ENCODE measurements at places on chromosomes 3 and 15. TPM values are rescaled to one million over a fixed set of nuclear protein-coding genes. Genes with fewer than 3 reads are reported as not detected.

CFAP20DC gene
- total RNA-seq = 4.0 TPM

- H3K36me3 ChIP-seq = no peaks in the 10 kb centered on the region
- DNase-seq = no peak
- H3K27ac ChIP-seq = no peak overlapping the region
- no peaks in the 10 kb centered on the region for H3K4me1 ChIP-seq
- no peaks in the 10 kb centered on the region for H3K27me3 ChIP-seq
These were observed 56.0 kb downstream of the RAB11A start for GRCh38 chr15:65925338-65925737.

MED12L gene
- total RNA-seq = 2.8 TPM

DNA sequence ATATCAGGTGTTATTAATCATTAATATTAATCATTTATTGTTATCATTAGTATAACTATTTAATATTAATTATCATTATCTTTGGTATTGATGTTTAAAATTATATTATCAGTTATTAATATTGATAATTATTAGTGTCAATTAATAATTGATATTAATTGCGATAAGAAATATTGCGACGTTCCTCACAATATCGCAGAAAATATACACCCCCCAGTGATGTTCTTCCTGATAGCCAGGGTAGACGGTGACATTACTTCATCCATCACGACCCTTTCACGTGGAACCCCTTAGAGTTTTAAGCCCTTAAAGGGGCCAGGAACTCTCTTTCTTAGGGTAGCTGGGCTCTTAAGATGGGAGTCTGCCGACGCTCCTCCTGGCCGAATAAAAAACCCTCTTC lies 98.6 kb upstream of the OSBPL11 start:
- H3K27me3 ChIP-seq = peaks cover 6% of the 10 kb centered on the region
- no peak overlapping the region for H3K4me3 ChIP-seq
- H3K27ac ChIP-seq = no peak overlapping the region
- DNase-seq = no peak

DNA sequence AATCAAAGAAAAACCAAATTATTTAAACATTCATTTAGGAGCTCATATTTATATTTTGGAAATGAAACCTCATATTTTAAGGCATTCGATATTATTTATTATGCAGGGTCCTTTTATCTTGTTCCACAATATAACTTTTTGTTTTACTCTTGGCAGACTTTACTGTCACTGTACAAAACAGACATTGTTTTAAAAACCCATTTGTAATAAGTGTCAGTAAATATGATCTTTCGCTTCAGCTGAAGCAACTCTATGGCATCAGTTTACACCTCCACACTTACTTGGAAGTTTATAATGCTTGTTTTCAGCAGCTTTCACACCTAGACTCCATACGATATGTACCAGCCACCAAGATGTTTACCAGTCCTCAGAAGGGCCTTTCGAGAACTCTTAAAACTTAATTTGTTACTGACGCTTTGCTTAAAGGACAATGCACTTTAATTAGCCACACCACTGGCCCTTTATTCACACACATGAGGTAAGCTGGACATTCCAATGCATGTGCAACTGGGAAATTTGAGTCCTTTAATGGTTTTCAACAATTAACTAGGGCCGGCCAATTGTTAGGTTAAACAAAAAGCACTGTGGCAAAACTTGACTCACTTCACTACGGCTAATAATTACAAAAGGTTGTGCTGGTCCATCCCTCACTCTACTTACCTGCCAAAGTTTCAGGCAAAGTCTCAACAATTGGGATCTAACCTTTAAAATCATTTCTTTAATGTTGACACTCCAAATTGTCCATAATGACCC lies 16.7 kb downstream of the WWTR1 start:
- peaks cover 88% of the 10 kb centered on the region for H3K4me1 ChIP-seq
- no peaks in the 10 kb centered on the region for H3K27me3 ChIP-seq
- no peak overlapping the region for H3K4me3 ChIP-seq
- H3K27ac ChIP-seq = peak overlapping the region; percentile 90

DNA sequence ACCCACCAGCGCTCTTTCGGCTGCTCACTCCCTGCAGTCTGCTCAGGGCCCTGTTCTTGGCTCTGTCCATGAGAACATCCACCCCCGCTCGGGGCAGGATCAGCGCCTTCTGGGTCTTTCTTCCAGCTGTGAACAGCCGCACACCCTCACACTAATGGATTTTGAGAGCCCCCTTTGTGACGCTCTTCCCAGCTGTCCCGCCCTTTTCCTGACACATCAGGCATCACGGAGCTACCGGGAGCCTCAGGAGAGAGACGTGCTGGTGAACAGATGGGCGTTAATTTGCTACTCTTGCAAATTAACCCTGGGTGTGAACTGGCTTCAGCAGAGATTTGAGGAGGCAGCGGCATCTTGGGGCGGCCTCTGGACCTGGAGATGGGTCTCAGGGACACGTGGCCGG lies 113.0 kb downstream of the TMEM266 start:
- no peak overlapping the region for H3K27ac ChIP-seq
- no peaks in the 10 kb centered on the region for H3K4me1 ChIP-seq
- no peaks in the 10 kb centered on the region for H3K36me3 ChIP-seq
- no peak for DNase-seq

- no peak for DNase-seq
- 0 out of 2 replicates have a peak, but pooled peaks cover 7% of the 10 kb centered on the region for H3K27me3 ChIP-seq
- H3K4me1 ChIP-seq = no peaks in the 10 kb centered on the region
- H3K27ac ChIP-seq = no peak overlapping the region
- no peak overlapping the region for H3K4me3 ChIP-seq
These were observed 26.9 kb upstream of the KBTBD12 start for GRCh38 chr3:127888156-127888555.

DNA sequence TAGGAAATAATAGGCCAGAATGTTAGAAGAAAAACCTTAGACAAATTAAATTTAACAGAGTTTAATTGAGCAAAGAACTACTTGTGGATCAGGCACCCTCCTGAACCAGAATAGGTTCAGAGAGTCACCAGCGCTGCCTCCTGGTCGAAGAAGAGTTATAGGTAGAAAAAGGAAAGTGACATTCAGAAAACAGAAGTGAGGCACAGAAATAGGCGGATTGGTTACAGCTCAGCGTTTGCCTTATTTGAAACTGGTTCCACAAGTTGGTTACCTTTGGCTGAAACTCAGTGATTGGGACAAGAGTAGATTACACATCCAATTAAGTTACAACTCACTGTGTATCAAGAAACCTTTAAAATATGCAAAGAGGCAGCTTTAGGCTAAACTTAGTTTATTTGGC lies 4.4 kb downstream of the AADAC start:
- no peaks in the 10 kb centered on the region for H3K36me3 ChIP-seq
- no peaks in the 10 kb centered on the region for H3K27me3 ChIP-seq
- H3K27ac ChIP-seq = no peak overlapping the region
- H3K4me3 ChIP-seq = no peak overlapping the region

DNA sequence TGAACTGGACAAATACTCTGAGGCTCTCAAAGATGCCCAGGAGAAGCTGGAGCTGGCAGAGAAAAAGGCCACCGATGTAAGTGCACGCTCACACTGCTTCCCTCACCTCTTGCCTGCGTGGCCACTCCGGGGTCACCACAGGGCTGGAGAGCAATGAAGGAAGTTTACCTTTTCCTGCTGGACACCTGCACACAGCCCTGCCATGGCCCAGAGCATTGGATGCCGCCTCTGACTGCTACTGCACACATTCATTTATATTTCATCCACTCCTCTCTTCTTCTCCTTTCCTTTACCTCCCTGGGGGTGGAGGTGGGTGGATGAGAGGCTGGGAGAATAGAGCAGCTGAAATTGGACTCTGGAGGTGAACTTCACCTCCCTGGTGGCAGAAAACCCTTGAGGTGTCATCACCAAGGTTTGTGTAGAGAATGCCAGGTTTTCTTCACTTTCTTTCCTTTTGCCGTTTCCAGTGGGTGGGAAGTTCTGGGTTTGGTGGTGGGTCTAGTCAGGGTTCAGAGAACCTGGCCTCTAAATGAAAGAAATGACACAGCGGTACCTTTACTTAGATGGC lies 1.6 kb downstream of the TPM1 start:
- H3K4me3 ChIP-seq = peak overlapping the region; percentile 90
- no peaks in the 10 kb centered on the region for H3K36me3 ChIP-seq
- H3K4me1 ChIP-seq = peaks cover 49% of the 10 kb centered on the region
- H3K27ac ChIP-seq = peak overlapping the region; percentile 83
- no peaks in the 10 kb centered on the region for H3K27me3 ChIP-seq

GRCh38 chr3:38573556-38573955 lies 75.9 kb downstream of the SCN5A start:
- no peaks in the 10 kb centered on the region for H3K36me3 ChIP-seq
- no peak overlapping the region for H3K27ac ChIP-seq
- DNase-seq = no peak
- H3K4me1 ChIP-seq = no peaks in the 10 kb centered on the region
- H3K4me3 ChIP-seq = no peak overlapping the region
- no peaks in the 10 kb centered on the region for H3K27me3 ChIP-seq

- H3K27me3 ChIP-seq = no peaks in the 10 kb centered on the region
- H3K36me3 ChIP-seq = peaks cover 4% of the 10 kb centered on the region
- H3K4me3 ChIP-seq = no peak overlapping the region
- no peak for DNase-seq
- H3K27ac ChIP-seq = peak overlapping the region; percentile 98
- peaks cover 11% of the 10 kb centered on the region for H3K4me1 ChIP-seq
These were observed 2.1 kb upstream of the OXSR1 start for GRCh38 chr3:38163117-38163840.

GRCh38 chr3:37967260-37967881 lies 23.2 kb upstream of the VILL start:
- no peaks in the 10 kb centered on the region for H3K36me3 ChIP-seq
- DNase-seq = peak; percentile 33
- no peak overlapping the region for H3K27ac ChIP-seq
- H3K27me3 ChIP-seq = no peaks in the 10 kb centered on the region

DNA sequence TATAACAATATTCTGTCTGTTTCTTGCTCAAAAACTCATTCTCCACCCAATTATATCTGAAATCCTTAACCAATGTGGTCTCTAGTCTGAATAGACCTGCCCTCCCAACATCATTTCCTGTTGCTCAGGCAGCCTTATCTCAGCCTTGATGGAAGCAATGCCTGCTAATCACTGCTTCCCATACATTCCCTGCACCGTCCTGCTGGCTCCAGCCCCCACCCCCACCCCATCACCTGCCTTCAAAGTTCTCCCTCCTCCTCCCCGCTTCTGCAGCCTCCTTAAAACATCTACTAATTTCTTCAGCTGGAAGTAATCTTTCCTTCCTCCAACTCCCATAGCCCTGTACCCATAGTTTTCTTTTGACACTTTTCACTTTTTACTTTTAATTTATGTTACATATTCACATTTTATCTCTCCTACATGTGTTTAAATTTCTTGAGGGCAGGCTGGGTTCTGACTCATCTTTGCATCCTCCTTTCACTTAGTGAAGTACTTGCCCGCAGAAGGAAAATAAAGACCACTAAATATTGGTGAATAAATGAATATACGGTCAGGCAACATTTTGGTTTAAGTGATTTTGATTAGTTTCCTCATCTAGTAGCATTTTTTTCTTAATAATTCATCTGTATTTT lies 98.2 kb downstream of the MEIS2 start:
- H3K4me3 ChIP-seq = no peak overlapping the region
- no peaks in the 10 kb centered on the region for H3K4me1 ChIP-seq

DNA sequence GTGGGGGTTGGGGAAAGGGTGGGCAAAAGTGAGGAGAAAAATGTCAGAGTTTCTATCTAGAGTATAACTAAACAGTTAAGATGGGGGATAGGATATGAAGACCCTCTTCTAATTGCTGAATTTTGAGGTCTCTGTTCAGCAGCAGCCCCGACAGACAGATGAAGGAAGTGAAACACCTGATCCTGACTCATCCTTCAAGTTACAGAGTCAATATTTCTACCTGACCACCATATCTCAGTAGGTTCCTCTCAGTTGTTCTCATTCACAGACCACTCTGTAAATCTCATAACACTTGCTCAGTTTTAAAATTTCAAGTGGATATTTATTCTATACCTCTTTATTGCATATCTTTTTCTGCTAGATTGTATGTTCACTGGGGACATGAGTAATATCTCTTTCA lies 69.5 kb downstream of the CCDC54 start:
- H3K4me3 ChIP-seq = no peak overlapping the region
- DNase-seq = no peak
- H3K27me3 ChIP-seq = no peaks in the 10 kb centered on the region
- H3K27ac ChIP-seq = no peak overlapping the region

COL6A5 gene
- not detected for total RNA-seq

IQCB1 gene
- total RNA-seq = 20.1 TPM

BNC1 gene
- total RNA-seq = not detected

- H3K27ac ChIP-seq = peak overlapping the region; percentile 5
- H3K4me3 ChIP-seq = no peak overlapping the region
- peaks cover 17% of the 10 kb centered on the region for H3K4me1 ChIP-seq
- H3K36me3 ChIP-seq = peaks cover 12% of the 10 kb centered on the region
- no peak for DNase-seq
- no peaks in the 10 kb centered on the region for H3K27me3 ChIP-seq
These were observed 4.3 kb downstream of the SELENOT start for GRCh38 chr3:150607267-150608065.

PARP15 gene
- total RNA-seq = 0.21 TPM

DNA sequence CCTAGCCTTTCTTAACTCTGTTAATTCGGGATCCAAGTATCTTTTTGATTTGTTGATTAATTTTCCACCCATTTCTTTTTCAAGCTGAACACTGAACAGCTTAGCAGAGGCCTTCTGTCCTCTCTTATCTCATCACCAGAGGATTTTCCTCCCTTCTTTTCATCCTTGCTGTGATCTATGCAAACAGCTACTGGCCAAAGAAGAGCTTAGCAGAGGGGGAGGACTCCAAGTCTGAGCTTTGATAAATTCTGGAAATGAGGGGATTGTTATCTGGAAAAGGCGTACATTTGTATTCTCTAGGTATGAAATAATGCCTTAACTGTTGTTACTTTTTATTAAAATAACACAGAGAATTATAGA lies 13.4 kb downstream of the DZIP3 start:
- DNase-seq = no peak
- H3K27ac ChIP-seq = no peak overlapping the region
- no peak overlapping the region for H3K4me3 ChIP-seq
- H3K4me1 ChIP-seq = no peaks in the 10 kb centered on the region

GRCh38 chr15:68656438-68656739 lies 77.6 kb downstream of the CORO2B start:
- no peak overlapping the region for H3K4me3 ChIP-seq
- no peak for DNase-seq
- H3K27me3 ChIP-seq = no peaks in the 10 kb centered on the region
- no peaks in the 10 kb centered on the region for H3K36me3 ChIP-seq
- H3K4me1 ChIP-seq = no peaks in the 10 kb centered on the region
- H3K27ac ChIP-seq = no peak overlapping the region

Measured in Panc1 (cell line).